ENCODE measurements at places on chromosomes 3 and 15. TPM values are rescaled to one million over a fixed set of nuclear protein-coding genes. Genes with fewer than 3 reads are reported as not detected.

MYRIP gene
- total RNA-seq: not detected

FAM81A gene
- 11.5 TPM for total RNA-seq

SACM1L gene
- 15.5 TPM for total RNA-seq

PTH1R gene
- total RNA-seq: 1.8 TPM

GOLGA8J gene
- total RNA-seq: 0.12 TPM

TRPM1 gene
- not detected for total RNA-seq

THAP10 gene
- total RNA-seq: 4.8 TPM

GOLGA8K gene
- 0.42 TPM for total RNA-seq

CERS3 gene
- not detected for total RNA-seq

UBR1 gene
- 3.0 TPM for total RNA-seq

Data from A549 treated with Mapracorat at 1 μM for 4 hours (cell line).